ENCODE measurements at places on chromosomes 6 and 20.

DNA sequence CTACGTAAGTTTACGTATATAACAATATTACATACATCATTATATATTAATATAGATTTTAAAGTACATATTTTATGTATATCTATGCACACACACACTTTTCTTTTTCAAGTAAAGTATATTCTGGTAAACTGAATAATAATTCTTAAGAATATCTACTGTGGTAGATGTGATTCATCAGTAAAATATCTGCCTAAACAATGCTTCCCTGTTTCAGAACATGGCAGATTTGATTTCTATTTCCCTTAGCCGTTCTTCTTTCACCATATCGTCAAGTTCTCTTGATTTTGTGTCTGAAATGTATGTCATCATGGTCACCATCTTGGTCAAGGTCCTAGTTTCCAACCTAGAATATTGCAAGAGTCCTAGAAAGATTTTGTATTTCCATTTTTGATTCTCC is 195.6 kb downstream of the HDGFL1 start:
- no peak for DNase-seq

GRCh38 chr6:43009124-43009523 is 4.6 kb downstream of the MEA1 start:
- DNase-seq: no peak

DNA sequence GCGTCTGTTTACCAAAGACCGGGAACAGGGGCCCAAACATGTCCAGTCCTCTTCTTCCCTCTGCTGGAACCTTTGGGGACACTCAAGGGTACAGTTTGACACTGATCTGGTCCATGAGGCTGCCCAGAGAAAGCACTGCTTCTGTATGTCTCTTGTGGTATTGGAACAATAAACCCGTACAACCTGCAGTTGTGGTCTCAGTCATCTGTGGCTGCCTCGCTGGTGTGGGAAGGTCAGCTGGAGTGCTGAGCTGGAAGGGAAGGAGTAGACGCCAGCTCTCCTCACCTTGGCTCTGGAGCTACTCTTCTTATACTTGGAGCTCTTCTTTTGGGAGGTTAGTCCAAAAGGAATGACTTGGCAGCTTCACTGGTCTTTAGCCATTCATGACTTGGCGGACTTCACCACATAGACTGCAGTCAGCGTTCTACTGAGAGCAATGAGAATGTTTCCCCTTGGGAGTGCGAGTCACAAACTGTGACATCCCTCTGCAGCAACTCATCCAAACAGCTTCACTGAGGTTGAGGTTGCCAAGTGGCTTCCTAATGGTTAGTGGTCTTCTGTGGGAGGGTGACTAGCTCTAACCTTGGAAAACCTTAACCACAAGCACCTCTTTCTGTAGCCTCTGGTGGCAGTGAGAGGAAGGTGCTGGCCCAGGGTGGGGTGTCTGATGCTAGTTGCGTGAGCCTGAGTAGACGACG is 81.2 kb downstream of the ASXL1 start:
- DNase-seq: no peak

GRCh38 chr20:41009946-41010345 is 18.7 kb upstream of the TOP1 start:
- no peak for DNase-seq

- DNase-seq: no peak
Observed at GRCh38 chr6:11258260-11259237, 26.1 kb upstream of the NEDD9 start.

DNA sequence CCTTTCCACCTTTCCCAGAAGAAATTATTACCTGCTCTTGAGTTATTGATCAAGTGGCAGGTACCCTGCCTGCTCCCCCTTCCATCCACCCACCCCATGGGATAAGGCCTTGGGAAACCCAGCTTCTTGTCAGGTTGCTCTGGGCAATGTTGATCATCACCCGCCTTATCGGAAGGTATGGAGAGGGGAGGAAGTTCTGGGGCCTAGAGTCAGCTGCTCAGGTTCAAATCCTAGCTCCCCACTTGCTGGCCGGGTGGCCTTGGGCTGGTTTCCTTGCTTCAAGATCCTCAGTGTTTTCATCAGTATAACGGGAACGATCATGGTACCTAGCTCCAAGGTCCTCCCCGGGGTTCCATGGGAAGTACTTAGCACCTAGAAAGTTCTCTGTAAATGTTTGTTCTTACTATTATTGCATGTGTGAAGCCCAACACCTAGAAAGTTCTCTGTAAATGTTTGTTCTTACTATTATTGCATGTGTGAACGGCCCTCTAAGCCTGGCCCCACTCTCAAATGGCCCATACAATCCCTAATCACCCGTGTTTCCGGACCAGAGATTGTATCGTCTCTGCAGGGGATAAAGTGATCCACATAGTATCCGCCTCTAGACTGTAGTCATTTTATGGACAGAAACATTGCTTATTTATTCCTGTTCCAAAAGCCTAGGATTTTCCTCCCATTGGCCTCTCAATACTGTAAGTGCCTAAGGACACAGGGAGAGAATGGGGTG is 1.1 kb upstream of the PREX1 start:
- no peak for DNase-seq

GRCh38 chr6:119535332-119535731 is 185.8 kb upstream of the MAN1A1 start:
- no peak for DNase-seq

DNA sequence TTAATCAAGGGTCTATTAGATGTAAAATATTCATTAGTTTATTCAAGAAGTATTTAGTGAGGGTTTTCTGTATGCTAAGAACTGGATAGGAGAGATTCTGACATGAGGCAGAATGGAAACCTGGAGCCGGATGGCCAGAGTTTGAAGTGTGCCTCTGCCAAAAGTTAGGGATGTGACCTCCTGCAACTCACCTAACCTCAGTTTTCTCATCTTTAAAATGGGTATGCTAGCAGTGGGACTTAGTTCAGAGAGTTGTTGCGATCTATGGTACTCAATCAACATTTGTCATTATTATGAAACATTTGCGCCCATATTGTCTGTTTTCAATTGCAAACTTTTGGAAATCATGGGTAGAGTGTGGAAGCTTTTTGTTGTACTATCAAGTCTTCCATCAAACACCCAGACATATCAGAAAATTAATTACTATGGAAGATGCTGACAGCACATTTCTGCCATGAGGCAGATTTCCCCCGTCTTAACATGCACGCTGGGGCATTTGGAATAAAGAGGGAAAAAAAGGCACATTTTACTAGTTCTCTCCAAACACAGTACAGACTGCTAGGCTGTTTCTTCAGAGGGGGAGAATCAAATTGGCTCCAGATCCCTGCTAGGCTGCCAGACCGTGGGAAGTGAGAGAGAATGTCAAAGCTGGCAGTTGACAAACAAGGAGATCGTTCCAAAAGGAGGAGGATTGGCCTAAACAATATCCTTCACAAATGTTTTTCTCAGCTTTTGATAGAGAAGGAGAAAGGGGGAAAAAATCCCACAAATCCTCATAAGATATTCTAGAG is 205.3 kb upstream of the TSHZ2 start:
- DNase-seq: no peak

GRCh38 chr6:167807200-167807599 is 19.5 kb upstream of the AFDN start:
- no peak for DNase-seq

- no peak for DNase-seq
Observed at GRCh38 chr6:20599302-20600051, 65.2 kb downstream of the CDKAL1 start.

DNA sequence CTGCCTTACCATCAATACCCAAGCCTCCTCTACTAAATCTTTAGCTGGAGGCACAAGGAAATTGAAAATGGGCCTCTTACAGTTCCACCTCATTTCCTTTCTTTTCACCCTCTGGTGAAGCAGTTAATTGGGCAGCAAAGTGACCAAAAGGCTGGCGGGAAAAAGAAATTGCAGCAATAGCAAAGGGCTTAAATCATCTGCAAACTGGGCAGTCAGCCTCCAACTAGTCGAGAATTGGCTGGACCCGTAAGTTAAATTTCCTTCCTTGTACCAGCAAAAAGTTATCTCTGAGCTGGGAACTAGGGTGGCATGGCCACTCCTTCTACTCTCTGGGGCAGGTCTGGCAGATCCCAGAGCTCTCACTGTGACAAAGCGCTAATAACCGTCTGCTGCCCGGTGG is 33.5 kb downstream of the GHRH start:
- DNase-seq: no peak

DNA sequence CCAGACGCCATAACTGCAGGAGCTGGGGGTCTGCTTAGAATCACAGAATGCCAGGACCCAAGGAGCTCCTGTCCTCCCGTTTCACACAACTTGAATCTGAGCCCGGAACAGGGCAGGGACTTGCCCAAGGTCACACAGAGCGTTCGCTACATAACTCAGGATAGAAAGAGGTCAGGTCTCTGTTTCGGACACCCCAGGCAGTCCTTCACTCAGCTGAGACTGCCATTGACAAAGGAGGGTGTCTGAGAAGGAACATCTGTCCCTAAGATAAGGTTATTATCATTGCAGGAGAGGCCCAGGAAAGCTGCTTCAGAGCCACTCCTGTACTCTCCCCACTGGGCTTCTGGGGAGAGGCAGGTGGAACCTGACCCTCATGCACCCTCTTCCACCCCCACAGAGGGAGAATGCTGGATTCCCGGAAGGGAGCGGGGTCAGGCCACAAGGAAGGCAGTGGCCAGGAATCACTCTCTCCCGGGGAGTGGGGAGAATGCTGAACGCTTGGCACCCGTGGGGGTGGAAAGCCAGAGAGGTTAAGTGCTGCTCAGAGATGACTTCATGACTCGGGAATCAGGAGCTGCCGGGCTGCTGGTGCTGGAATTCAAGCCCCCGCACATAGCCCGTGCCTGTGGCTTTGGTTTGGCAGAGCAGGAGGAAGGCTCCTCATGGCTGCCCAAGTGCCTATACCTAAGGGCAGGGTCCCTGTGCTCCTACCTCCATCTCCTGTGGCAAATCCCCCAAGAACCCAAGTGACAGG is 10.7 kb downstream of the SDC4 start:
- no peak for DNase-seq

DNA sequence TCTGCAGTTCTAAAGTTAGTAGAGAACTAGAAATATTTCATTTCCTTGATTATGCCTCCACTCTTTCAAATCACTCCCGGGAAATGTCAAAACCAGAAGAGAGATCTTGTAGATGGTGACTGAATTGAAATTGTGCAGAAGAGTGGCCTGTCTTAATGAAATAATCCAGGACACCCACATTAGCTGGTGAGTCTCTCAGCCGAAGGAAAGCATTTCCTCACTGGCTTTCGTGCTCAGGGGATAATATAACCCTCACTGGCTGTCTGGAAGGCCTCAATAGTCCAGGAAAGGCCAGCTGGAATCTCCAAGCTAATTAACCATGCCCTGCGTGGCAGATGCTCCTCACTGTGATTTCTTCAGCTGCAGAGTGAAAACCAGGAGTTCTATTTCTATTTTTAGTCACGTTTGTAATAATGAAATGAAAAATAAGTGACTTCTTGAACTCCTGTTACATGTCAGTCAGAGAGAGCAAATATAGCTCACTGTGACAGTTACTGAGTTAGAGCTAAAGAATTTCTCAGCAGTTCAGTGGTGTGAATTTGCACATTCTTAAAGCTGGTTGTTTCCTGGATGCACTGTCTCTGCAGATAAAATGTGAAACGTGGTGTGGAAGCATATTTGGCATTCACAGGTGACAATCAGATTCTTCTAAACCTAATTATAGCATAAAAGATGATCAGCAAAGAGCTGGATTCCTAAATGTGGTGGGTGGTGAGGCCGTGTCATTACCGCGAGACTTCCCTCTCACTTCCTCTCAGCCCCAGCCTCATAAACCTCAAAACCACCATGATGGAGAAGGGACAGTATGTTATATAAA is 211.7 kb downstream of the LMBRD1 start:
- DNase-seq: peak; percentile 40

- no peak for DNase-seq
Observed at GRCh38 chr20:23449421-23449820, 3.3 kb downstream of the CST11 start.

- DNase-seq: no peak
Observed at GRCh38 chr6:134065706-134066105, 13.3 kb upstream of the SLC2A12 start.

DNA sequence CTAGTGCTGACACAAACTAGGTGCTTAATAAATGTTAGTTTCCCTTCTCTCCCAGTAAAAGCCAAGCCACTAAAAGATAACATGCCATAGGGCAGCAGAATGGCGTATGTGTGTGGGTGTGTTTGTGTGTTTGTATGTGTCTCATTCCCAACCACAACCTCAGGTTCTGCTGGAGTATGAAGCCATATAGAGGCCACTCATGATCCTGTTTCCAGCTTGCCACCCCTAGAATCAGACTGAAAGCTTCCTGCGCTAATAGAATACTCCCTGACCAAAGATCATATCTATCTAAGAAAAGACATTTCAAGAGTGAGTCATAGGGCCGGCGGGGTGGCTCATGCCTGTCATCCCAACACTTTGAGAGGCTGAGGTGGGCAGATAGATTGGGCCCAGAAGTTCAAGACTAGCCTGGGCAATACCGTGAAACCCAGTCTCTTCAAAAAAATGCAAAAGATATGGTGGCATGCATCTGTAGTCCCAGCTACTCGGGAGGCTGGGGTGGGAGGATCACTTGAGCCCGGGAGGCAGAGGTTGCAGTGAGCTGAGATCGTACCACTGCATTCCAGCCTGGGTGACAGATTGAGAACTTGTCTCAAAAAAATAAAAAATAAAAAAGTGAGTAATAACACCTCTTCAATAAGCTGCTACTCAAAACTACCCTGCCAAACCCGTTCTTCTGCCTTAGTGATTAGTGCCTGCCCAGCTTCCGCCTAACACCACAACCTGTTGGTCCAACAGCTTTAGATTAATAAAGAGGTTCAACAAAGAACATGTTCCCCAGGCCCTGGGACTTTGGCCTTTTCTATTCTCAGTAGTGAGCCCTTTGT is 11.8 kb upstream of the SNRPC start:
- DNase-seq: no peak

- DNase-seq: peak; percentile 90
Observed at GRCh38 chr6:144063744-144064401, 31.5 kb downstream of the SF3B5 start.

DNA sequence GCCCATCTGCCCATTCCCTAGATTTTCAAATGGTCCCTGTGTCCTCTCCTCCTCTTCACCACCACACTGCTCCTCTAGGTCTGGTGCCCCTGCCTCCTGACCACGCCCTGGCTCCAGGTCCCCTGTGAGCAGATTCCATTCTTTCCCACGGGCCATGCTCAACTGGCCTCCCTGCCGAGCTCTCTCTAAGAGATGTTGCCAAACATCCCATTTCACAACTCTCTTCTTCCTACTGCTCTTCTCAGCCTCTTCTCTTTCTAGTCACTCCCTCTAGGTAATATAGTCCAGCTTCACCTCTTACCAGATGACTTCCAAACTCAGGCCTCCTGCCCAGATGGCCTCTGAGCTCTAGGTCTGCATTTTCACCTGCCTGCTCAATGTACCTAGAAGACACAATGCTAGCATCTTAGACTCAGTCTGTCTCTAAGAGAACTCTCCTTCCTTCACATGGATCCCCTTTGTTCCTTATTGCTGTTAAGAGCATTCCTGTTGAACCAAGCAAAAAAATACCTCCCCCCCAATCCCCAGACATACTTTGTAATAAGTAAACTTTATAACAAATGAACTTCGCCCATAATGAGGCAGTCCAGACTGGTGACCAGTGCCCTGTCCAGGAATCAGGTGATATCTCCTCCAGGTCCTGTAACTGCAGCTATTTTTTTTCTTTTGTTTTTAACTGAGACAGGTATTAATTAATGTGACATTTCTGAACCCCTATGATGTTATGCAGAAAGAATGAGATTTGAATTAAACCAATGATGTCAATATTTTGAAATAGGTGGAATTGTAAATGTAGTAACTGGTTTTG is 79.0 kb downstream of the LYRM4 start:
- DNase-seq: no peak
